Fibroblast of mammary gland (primary cell): ENCODE measurements at places on chromosomes 7 and 10.

- no peak for DNase-seq
Observed at GRCh38 chr10:78202386-78202785, 168.7 kb downstream of the RPS24 start.

DNA sequence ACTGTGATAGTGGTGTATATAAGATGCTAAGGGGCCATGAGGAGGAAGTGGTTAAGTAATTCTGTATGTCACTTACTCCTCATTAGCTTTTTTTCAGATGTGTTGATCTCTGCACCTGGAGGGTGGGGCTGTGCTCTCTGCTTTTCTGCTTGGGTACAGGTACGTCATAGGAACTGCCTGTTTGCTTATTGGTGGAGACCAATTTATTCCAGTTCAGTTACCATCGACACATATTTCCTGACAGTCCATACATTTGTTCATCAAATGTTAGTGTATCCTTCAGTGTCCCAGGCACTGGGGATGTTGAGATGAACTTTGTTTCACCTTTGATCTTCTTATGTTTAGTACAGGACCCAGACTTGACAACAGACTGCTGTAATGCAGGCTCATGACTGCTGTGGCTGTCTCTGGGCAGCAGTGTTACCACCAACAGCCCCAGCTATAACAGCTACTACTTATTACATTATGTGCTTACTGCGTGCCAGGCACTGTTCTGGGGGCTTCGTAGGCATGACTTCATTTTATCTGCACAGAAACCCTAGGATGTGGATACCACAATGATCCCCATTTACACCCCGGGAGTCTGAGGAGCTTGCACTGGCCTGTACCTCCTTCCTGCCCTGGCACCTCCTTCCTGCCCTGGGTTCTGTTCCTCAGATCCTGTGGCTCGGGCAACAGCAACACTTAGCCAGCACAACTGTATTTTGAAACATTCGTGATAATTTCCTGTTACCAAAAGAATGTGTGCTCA, 87.4 kb downstream of the BUB3 start:
- DNase-seq: no peak

DNA sequence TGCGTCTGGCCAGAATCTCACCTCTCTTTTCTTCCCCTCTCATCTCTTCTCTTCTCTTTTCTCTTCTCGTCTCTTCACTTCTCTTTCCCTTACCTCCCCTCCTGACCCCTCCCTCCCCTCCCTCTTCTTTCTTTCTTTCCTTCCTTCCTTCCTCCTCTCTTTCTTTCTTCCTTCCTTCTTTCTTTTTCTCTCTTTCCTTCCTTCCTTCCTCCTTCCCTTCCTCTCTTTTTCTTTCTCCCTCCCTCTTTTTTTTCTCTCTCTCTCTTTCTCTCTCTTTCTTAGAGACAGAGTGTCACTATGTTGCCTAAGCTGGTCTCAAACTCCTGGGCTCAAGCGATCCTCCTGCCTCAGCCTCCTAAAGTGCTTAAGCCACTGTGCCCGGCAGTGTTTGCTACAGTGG, 4.6 kb upstream of the GTF2IRD1 start:
- DNase-seq: no peak

DNA sequence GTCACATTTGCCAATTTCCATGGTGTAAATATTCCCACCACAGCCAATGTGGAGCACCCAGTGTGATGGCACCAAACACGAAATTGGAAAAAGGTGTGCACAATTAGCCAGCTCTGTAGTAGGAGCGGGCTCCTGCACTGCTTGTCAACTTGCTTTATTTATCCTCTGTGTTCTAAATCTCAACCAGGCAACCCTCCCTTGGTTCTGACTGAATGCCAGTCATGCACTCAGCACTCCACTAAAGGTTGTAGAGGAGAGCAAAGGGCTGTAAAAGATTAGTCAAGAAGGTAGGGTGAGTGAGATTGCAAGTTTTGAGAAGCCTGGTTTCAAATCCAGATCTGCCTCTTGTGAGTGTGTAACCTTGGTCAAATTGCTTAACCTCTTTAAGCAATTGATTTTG, 71.5 kb upstream of the EGR2 start:
- no peak for DNase-seq

DNA sequence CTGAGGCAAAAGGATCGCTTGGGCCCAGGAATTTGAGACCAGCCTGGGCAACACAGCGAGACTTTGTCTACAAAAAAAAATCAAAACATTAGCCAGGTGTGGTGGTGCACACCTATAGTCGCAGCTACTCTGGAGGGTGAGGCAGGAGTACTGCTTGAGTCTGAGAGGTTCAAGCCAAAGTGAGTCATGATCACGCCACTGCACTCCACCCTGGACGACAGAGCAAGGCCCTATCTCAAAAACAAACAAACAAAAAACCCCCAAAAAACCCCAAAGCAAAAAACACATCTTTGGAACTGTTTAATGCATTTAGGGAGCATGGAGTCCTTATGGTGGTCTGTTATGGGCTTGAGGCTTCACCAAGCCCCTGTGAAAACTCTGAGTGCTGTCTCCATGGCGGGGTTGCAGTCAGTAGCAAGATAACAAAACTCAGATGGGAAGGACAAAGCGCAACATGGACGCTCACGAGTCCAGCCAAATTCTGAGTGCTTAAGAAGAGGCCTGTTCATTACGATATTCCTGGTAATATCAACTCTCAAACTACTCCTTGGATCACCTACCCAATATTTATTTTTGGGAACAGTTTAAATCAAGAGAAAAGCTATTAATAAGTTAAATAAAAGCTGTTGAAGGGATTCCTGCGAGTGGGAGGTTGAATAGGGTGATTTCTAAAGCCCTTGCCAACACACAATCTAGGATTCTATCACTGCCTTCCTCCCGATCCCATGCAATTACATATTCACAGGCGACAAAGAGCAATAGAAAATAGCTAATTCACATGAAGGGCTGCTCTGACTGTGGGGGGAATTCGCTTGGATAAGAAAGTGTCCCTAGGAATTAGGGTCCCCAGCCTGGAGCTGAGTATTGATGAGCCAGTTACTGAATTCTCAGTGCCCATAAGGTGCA, 123.3 kb downstream of the HIPK2 start:
- no peak for DNase-seq

DNA sequence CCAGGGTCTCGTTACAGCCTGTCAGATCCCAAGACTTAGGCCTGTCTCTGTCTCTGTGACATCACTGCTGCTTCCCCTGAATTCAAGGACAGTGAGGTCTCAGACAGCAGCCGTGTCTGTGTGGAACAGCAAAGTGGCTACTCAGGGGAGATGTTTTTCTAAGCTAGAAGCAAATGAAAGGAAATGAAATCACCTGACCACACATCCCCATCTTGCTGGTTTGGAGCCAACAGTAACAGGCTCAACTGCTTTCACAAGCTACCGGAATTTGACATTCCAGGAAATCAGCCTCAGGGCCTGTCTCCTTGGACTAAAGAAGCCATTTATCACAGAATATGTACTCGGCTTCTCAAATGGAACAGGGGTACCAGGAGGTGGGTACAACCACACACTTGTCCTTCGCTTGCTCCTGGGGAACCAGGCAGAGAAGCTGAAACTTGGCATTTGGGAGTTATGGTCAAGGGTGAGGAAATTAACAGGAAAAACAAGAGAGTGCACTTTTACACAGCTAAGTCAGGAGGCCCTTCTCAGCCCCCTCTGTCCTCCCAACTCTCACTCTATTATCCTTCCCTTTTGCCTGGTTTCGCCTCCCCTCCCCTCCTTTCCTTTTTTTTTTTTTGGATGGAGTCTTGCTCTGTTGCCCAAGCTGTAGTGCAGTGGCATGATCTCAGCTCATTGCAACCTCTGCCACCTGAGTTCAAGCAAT, 73.2 kb downstream of the SPDYE5 start:
- peak; percentile 86 for DNase-seq

- no peak for DNase-seq
Observed at GRCh38 chr7:47394751-47395252, 187.1 kb downstream of the TNS3 start.
